DND-41 (cell line): ENCODE measurements at places on chromosomes 5 and 9.

DNA sequence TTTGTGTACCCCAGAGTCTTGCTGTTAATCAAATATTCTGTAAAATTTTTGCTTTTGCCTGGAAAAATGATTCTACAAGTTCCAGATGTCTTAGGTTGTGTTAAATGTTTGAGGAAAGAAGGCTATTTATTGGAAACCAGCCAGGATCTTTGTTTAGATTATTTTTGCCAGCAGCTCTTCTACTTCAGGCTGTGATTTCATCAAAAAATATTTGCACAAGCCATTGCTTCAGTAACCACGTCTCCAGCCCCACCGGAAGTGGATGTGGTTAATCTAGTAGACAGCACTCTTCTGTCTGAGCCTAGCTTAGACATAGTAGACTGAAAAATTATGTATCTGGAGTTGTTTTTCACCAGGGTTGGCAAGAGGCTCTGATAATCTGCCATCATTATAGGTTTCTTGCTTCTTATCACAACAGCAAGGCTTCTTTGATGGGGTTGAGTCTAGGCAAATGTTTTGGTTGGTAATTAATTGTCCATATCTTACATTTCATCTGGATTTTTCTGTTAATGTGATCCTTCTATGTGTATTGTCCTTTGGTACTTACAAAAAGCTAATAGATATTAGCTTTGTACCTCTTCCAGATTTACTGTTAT lies 17.1 kb downstream of the KCTD16 start:
- DNase-seq: peak; percentile 87

DNA sequence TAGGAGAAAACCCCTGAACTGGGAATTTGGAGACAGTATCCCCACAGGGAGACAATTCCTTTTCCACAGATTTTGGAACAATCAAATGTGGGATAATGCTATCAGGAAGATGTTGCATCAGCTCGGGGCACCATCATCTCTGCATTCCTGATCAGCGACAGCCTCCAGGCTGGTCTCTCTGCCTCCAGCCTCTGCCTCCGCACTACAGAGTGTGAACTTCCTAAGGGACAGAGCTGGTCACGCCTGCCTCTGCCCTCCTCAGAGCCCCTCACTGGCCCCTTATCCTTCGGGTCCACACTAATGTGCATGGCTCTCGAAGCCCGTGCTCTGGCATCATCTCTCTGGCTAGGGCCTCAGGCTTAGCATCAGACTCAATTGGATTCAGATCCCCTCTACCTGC lies 8.6 kb downstream of the FOXI1 start:
- DNase-seq: no peak

- DNase-seq: no peak
Measured at GRCh38 chr5:68028131-68028727, 187.3 kb upstream of the PIK3R1 start.

- DNase-seq: no peak
Measured at GRCh38 chr9:136371533-136371880, 2.0 kb downstream of the CARD9 start.

- no peak for DNase-seq
Measured at GRCh38 chr9:36247356-36247755, 10.9 kb downstream of the GNE start.

GRCh38 chr5:173457482-173457881 lies 129.3 kb upstream of the STC2 start:
- peak; percentile 4 for DNase-seq

GRCh38 chr9:22241611-22242010 lies 205.0 kb upstream of the DMRTA1 start:
- DNase-seq: no peak

DNA sequence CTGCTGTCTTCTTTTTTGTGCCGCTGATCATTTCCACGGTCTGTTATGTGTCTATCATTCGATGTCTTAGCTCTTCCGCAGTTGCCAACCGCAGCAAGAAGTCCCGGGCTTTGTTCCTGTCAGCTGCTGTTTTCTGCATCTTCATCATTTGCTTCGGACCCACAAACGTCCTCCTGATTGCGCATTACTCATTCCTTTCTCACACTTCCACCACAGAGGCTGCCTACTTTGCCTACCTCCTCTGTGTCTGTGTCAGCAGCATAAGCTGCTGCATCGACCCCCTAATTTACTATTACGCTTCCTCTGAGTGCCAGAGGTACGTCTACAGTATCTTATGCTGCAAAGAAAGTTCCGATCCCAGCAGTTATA lies 17.1 kb downstream of the F2R start:
- no peak for DNase-seq

- no peak for DNase-seq
Measured at GRCh38 chr5:13403351-13403750, 541.1 kb downstream of the DNAH5 start.

DNA sequence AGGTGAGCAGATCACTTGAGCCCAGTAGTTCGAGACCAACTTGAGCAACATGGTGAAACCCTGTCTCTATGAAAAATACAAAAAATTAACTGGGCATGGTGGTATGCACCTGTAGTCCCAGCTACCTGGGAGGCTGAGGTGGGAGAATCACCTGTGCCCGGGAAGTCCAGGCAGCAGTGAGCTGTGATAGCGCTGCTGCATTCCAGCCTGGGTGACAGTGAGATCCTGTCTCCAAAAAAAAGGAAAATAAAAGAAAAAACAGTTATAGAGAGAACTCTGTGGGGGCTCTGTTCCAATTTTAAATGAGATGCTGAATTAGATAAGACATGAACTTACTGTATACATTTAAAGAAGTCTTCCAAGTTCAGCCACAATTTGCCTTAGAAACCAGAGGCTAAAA lies 44.2 kb downstream of the SLC38A9 start:
- DNase-seq: no peak

- DNase-seq: no peak
Measured at GRCh38 chr5:89309268-89309667, 426.3 kb upstream of the MEF2C start.

DNA sequence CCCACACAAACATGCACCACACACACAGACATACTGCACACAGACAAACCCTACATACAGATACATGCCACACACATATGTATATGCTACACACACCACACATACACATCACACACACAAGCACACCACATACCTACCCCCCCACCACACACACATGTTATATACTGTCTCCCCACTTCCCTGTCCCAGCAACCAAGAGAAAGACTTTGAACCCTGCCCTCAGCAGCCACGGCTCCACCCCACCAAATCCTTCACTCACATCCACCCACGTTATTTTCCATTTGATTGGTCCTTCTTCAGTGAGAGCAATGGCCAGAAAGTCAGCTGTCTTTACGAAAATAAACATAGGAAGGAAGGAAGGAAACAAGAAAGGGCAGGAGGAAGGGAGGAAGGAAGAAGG lies 479.8 kb downstream of the DIRAS2 start:
- no peak for DNase-seq

GRCh38 chr5:95347506-95348120 lies 43.6 kb upstream of the FAM81B start:
- no peak for DNase-seq
